Stomach (tissue), 19 donors: ENCODE measurements at places on chromosomes 5 and 9. TPM values are rescaled to one million over a fixed set of nuclear protein-coding genes. Genes with fewer than 3 reads are reported as not detected.
A peak's percentile ranks its signal among the peaks of the same experiment; 100 is the strongest.

Gene ADAMTS16
- total RNA-seq, result 0.29 TPM

Gene SLC34A1
- not detected for total RNA-seq

Gene IFNA21
- not detected for total RNA-seq

Gene KCNT1
- total RNA-seq, result not detected

Gene CHSY3
- total RNA-seq, result 6.1 TPM

DNA sequence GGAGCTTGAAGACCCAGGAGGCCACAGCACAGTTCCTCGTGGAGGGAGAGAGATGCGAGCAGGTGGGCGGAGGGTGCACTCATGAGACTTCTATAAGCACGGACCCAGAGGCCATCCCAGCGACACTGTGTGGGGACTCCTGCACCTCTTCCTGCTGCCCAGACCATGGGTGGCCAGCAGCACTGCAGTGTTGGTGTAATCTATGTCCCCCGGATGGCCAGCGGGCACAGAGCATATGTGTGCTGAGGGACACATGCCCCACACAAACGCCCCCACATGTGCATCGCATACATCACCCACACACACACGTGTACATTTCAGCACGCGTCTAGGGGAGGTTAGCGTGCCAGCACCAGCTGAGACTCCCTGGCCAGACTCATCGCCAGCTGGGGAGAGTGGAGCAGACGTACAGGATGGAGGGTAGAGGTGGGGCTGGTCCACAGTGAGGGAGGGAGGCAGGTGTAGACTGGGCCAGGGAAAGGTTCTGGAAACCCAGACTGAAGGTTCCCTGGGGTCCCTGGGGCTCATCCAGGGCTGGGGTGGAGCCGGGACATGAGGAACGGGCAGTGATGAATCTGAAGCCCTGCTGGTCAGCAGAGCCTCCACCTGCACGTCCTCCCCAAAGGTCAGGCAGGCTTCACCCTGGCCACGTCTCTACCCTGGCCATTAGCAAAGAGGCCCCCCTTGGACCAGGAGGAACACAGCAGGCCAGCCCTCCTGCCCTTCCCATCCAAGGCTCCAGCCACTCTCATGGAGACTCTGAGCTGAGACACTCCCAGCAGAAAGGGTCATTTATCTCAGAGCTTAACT lies 27.6 kb downstream of the ADAMTS2 start:
- no peak overlapping the region for H3K27ac ChIP-seq
- H3K4me1 ChIP-seq, result peaks cover 11% of the 10 kb centered on the region
- H3K27me3 ChIP-seq, result no peaks in the 10 kb centered on the region

DNA sequence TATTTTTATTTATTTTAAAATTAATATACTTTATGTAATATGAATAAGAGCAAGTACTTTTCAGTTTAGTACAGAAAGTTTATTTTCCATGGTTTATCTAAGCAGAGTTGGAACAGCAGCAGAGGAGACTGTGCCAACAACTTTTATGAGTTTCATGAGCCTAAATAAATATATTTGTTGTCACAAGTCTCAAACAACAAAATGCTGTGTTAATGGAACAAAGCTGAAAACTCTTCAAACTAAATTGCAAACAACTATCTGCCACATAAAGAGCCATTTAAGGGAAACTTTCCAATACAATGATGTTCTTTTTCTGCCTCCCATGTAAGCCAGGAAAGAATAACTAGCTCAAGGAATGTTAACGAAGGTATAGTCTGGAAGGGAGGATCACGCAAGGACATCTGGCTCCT lies 96.1 kb downstream of the FBN2 start:
- H3K27me3 ChIP-seq, result no peaks in the 10 kb centered on the region
- no peaks in the 10 kb centered on the region for H3K36me3 ChIP-seq
- no peak overlapping the region for H3K27ac ChIP-seq

DNA sequence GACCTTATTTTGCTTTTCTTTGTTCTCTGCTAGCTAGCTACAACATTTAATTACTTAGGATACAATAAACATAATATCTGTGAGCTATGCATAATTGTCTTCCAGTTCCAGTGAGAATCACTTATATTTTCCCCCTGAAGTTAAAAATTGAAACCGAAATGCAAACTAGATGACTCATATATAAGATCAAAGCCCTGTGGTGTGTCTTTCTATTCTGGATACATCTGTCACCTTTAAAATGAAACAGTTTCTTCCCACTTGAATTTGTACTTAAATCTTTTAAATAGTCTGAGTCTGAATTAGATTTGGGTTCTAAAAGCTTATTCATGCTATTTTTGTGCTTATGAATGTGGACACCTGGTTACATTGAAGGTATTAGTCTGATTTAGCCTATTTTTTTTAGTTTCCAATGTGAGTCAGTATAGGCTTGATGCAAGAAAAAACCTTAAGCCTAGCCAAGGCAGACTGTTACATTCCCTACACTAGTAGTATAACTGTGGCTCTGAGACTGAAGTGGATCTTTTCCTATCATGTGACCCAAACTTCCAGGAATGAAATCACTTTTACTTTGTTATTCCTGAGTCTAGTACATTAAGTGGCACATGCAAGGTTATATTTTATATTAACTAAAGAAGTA lies 703.5 kb upstream of the RGMB start:
- no peaks in the 10 kb centered on the region for H3K27me3 ChIP-seq
- H3K36me3 ChIP-seq, result no peaks in the 10 kb centered on the region
- no peak overlapping the region for H3K4me3 ChIP-seq
- DNase-seq, result no peak

GRCh38 chr9:69265891-69266290 lies 59.1 kb upstream of the ENTREP1 start:
- H3K27me3 ChIP-seq, result no peaks in the 10 kb centered on the region
- H3K4me3 ChIP-seq, result no peak overlapping the region
- DNase-seq, result no peak
- H3K27ac ChIP-seq, result no peak overlapping the region

- no peaks in the 10 kb centered on the region for H3K4me1 ChIP-seq
- no peaks in the 10 kb centered on the region for H3K36me3 ChIP-seq
- H3K27ac ChIP-seq, result no peak overlapping the region
- DNase-seq, result no peak
- no peak overlapping the region for H3K4me3 ChIP-seq
These were observed 582.7 kb upstream of the DMAC1 start for GRCh38 chr9:8382266-8382665.

GRCh38 chr9:3827175-3827574 lies 301.4 kb upstream of the RFX3 start:
- peaks cover 11% of the 10 kb centered on the region for H3K4me1 ChIP-seq
- peak; percentile 50 for DNase-seq
- H3K4me3 ChIP-seq, result no peak overlapping the region
- H3K27me3 ChIP-seq, result no peaks in the 10 kb centered on the region
- peaks cover 14% of the 10 kb centered on the region for H3K36me3 ChIP-seq
- H3K27ac ChIP-seq, result peak overlapping the region; percentile 31

DNA sequence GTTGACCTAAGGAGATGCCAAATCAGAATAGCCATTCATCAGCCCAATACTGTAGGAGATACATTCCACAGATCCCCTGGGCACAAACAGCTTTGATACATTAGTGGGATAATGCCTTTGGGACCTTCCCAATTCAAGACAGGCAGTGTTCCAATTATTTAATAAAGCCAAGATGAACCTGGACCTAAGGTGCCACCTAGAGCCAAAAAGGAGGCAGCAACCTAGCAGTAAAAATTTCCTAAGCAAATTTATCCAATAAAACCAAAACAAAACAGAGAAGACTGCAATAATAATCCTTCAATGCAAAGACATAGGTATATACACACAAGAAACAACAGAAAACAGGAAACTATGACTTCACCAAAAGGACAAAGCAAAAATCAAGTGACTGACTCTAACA lies 253.0 kb downstream of the HINT1 start:
- no peaks in the 10 kb centered on the region for H3K27me3 ChIP-seq
- no peaks in the 10 kb centered on the region for H3K36me3 ChIP-seq
- no peak overlapping the region for H3K4me3 ChIP-seq
- DNase-seq, result no peak
- no peak overlapping the region for H3K27ac ChIP-seq
